Calu3 (cell line): ENCODE measurements at places on chromosomes 6 and 20. TPM values are rescaled to one million over a fixed set of nuclear protein-coding genes. Genes with fewer than 3 reads are reported as not detected.

- no peak overlapping the region for H3K4me3 ChIP-seq
- no peaks in the 10 kb centered on the region for H3K27me3 ChIP-seq
- no peak for DNase-seq
- H3K27ac ChIP-seq = no peak overlapping the region
Observed at GRCh38 chr6:113953346-113953745, 17.6 kb downstream of the HDAC2 start.

DNA sequence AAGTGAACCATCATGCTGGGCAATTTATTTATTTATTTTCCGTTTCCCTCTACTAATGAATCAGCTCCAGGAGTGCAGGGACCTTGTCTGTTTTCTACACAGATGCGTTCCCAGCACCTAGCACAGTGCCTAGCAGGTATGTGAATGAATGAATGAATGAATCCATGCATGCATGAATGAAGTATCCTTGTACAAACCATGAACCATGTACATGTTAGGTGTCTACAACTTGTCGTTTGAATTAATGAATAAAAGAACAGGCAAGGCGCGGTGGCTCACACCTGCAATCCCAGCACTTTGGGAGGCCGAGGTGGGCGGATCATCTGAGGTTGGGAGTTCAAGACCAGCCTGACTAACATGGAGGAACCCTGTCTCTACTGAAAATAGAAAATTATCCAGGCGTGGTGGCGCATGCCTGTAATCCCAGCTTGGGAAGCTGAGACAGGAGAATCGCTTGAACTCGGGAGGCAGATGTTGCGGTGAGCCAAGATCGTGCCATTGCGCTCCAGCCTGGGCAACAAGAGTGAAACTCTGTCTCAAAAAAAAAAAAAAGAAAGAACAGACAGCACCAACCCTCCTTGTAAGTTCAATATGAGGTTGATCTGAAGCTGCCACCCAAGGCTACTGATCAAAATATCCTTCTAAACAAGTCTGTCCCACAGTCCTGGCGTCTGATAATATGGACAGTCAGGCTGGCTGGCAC is 27.3 kb upstream of the SLC9A8 start:
- no peak for DNase-seq
- H3K36me3 ChIP-seq = peaks cover 9% of the 10 kb centered on the region
- H3K27me3 ChIP-seq = no peaks in the 10 kb centered on the region
- no peak overlapping the region for H3K4me3 ChIP-seq

DNA sequence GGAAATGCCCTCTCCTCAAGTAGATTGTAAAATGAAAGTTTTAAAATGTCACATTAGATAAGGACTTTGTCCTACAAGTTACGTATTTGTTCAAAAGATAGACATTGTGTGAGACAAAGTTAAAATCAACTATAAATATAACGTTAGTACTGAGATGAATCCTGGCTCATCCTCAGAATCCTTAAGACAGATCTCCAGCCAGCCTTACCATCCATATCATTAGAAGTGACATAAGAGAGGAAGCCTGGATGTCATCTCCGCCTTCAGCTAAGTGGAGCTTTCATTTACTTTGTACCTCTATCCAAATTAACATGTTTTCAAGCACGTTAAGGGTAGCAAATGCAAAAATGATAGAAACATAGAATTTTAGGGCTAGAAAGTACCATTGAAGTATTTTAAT is 59.1 kb downstream of the SCAF8 start:
- no peak for DNase-seq
- H3K4me1 ChIP-seq = peaks cover 13% of the 10 kb centered on the region
- H3K36me3 ChIP-seq = peaks cover 9% of the 10 kb centered on the region
- no peaks in the 10 kb centered on the region for H3K27me3 ChIP-seq
- peak overlapping the region; percentile 52 for H3K27ac ChIP-seq

The UNC93A gene
- not detected in 2 replicates for total RNA-seq

DNA sequence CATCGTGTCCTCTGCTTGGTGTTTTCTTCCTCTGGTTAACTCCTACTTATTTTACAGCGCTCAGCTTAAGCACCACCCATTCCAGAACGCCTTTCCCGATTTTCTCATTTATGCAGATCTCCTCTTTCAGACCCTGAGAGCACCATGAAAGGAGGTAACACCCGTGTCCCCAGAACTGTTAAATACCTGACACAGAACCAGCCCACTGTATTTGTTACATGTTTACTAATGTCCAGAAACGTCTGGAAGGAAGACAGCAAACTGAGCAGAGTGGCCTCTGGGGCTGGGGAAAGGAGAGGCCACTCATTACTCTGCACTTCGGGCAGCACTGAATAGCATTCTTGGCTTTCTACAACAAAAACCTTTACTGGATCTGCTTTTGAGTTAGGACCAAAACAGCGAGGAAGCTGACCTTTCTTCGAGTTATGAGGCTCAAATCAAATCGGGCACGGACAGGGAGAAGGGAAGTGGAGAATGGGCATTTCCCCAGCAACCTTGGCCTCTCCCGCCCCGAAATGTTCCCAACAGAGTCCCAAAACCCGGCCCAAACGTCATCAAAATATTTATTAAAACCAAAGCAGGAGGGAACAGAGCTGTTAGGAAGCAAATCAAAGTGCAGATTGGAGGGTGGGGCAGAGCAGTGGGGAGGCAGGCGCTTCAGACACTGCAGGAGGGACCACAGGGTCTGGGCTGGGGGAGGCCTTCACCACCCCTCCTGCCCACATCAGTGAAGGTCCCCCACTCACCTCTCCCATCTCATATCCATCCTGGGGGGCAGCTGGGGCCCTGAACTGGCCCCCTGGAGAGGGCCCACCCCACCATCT is 1.1 kb upstream of the NECAB3 start:
- peaks cover 58% of the 10 kb centered on the region for H3K36me3 ChIP-seq
- H3K4me1 ChIP-seq = peaks cover 18% of the 10 kb centered on the region
- peak overlapping the region; percentile 46 for H3K27ac ChIP-seq
- DNase-seq = no peak

DNA sequence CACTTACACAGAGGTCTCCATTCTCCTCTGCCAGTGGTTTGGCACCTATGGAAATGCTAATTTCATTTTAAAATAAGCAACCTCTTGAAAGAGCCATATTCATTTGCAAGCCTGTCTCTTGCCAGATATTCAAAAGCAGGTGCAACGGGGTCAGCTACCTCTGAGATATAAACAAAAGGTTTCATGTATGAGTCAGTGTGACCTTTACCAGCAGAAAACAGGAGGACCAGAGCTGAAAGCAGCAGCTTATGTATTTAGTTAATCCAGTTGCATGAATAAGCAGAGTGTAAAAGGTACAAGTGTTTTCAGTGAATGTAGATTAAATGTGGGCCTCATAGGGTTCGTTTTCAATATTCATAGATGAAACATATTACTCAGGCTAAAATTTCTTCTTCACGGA is 56.0 kb downstream of the TENT5A start:
- DNase-seq = peak; percentile 12
- no peaks in the 10 kb centered on the region for H3K27me3 ChIP-seq
- peaks cover 25% of the 10 kb centered on the region for H3K4me1 ChIP-seq
